Endothelial cell (in vitro differentiated cells): ENCODE measurements at places on chromosomes 5 and 9. TPM values are rescaled to one million over a fixed set of nuclear protein-coding genes. Genes with fewer than 3 reads are reported as not detected.

Gene PCDHGA10
- total RNA-seq = 43.0 TPM

Gene EPB41L4B
- total RNA-seq = 0.41 TPM

DNA sequence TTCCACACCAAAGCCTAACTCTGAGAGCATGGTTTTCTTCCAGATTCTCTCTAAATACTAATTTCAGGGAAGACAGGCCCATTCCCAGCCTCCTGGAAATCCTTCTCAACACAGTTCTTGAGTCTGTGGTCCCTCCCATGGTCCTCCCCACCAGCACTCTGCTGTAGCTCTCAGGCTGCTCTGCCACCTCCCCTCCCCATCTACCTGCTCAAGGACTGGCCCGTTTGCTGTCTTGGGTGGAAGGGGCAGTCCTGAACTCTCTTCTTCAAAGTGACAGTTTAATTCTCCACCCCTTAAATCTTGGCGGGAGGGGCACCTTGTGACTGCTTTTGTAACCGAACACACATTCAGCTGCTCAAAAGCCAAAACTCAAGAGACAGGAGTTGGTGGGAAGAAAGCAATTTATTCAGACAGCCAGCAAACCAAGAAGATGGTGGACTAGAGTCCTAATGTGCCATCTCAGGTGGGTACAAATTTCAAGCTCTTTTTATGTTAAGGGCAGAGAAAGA, 7.6 kb upstream of the LCN15 start:
- DNase-seq = no peak

- DNase-seq = no peak
These were observed 29.9 kb downstream of the LHX3 start for GRCh38 chr9:136174779-136175615.

Gene GRIN1
- total RNA-seq = not detected

Gene SLC9A3
- total RNA-seq = 1.1 TPM

Gene POLR1E
- total RNA-seq = 16.9 TPM

GRCh38 chr5:78109891-78110324, 184.6 kb downstream of the AP3B1 start:
- DNase-seq = no peak

DNA sequence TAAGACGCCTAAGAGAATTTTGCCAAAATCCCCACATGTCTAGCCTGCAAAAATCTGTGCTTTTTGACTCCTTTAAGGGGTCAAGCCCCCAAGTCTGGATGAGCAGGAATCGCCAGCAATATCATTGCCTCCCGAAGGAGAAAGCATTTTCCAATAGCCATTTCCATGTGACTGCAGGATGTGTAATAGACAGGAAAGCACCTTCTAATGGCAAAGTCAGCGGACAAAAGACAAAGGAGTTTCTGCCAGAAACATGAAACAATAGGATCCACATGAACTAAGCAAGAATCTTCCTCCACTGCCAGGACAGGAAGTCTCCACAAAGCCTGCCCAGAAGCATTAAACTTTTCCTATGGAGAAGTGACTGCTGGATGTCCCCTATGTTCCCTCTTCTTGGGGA, 177.1 kb upstream of the PCSK5 start:
- DNase-seq = no peak

DNA sequence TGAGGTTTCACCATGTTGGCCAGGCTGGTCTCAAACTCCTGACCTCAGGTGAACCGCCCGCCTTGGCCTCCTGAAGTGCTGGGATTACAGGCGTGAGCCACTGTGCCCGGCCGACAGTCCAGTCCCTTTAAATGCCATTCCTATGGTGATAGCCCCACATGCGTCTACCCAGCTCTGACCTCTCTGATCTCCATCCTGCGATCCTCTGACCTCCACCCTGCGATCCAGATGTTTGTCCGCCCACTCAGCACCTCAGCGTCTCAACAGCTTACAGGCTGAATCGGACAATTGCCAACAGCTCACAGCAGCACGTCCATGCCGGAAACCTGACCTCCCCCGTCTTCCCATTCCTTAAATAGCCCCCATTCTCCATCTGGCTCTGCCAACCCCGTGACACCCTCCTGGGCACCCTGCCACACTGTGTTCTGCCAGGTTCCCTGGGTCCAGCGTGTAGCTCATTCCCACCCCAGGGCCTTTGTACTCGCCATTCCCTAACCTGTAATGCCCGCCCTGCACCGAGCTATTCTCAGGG, 44.0 kb upstream of the RNU6ATAC start:
- no peak for DNase-seq
